ENCODE measurements at places on chromosomes 1 and 21.

GRCh38 chr1:232667778-232668165 is 37.8 kb upstream of the SIPA1L2 start:
- no peak for DNase-seq

DNA sequence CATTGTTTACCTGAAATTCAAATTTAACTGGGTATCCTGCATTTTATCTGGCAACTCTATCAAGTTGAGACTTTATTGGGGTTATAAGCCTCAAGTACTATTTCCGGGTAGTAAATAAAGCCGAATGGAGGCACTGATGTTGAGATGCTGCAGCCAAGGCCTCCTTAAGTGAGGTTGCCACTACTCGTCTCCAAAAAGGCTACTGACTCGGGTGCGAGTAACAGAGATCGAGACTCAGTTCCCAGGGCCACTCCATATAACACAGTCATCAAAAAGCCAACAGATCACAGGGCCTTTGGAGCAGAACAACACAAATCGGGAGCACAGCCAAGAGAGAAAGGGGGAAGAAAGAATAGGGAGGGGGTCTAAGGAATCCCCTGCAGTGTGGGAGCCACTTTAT is 524 bp downstream of the COPA start:
- DNase-seq: no peak

GRCh38 chr1:67162954-67163353 is 3.3 kb upstream of the IL23R start:
- DNase-seq: no peak

- DNase-seq: no peak
Measured at GRCh38 chr1:9615316-9616063, 26.8 kb downstream of the TMEM201 start.

GRCh38 chr1:114274621-114275317 is 121.1 kb upstream of the SYT6 start:
- DNase-seq: no peak

DNA sequence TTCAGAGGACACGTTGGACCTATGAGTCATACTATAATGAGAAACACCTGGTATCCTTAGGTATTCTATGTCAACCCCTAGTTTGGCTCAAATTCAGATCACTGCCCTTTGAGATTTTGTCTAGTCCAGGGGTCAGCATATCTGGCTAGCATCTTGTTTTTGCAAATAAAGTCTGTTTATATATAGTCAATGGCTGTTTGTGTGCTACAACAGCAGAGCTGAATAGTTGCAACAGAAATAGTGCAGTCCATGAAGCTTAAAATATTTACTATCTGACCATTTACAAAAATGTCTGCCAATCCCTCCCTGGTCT is 48.5 kb upstream of the EDEM3 start:
- no peak for DNase-seq

- DNase-seq: no peak
Measured at GRCh38 chr1:201313086-201313485, 29.8 kb downstream of the PKP1 start.

GRCh38 chr1:228376651-228377631 is 29.7 kb downstream of the TRIM11 start:
- no peak for DNase-seq

GRCh38 chr1:59282951-59283350 is 13.9 kb upstream of the FGGY start:
- DNase-seq: no peak

DNA sequence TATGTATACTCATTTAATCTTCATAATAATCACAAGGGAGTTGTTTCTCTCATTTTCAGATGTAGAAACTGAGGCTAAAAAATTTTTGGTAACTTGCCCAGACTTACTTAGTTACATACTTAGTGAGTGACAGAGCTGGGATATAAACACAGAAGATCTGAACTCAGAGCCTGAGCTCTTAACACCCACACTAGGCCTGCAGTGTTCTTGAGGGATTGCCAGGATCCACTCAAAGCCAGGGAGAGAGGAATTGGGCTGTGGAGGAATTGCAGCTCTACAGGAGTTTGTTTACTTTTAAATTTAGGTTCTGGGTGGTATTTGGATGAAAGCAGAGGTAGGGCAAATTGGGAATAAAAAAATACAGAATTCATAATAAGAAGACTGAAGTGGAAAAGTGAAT is 515.1 kb upstream of the PLXNA2 start:
- DNase-seq: no peak
